ENCODE measurements at places on chromosomes 13 and 19.

GRCh38 chr19:44653977-44654774, 10.5 kb downstream of the PVR start:
- peak; percentile 60 for DNase-seq

DNA sequence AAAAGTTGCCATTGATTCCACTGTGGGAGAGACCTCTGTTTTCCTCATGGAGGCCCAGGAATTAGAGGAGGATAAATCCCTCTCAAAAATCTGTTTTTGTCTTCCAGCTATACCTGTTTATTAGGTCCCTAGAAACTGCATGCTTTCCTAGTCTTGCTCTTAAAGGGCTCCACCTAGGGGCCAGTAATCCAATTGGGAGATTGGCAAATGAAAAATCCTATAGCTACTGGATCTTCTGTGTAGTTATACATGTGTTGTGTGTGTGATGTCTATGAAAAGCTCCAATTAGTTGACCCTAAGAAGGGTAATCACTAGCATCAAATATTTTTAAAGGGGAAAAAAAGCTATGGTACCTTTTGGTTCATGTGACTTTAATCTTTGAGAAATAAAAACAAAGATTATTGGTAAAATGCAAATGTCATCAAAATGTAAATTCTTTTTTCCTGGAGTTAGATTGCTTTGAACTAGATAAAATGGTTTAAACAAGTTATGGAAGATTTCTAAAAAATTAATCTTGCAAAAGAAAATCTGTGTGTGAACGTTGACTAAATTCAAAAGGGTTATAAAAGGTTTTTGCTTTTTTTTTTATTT, 63.4 kb upstream of the C1QTNF9B start:
- peak; percentile 25 for DNase-seq

DNA sequence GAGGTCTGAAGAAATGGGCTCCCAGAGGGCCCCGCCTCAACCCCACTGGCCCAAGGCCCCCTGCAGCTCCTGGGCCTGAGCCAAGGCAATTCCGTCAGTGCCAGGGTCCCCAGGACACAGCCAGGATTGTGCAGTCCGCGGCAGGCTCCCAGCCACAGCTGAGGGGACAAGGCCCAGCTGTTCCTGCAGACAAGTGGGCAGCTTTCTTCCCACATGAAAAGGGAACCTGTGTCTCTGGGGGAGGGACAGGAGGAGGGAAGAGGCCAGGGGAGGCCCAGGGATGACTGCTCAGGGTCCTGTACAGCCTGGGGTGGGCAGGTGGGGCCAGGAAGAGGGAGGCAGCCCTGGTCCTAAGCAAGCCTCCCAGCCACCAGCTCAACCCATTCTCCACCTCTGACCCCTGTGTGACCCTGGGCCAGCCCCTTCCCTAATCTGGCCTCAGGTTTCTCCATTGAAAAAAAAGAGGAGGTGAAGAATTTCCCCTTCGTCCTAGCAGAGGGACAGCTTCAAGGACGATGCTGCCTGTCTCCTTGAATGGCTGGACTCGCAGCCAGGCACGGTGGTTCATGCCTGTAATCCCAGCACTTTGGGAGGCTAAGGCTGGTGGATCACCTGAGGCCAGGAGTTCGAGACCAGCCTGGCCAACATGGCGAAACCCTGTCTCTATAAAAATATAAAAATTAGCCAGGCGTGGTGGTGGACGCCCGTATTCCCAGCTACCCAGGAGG, 20.5 kb upstream of the VSTM2B start:
- no peak for DNase-seq

DNA sequence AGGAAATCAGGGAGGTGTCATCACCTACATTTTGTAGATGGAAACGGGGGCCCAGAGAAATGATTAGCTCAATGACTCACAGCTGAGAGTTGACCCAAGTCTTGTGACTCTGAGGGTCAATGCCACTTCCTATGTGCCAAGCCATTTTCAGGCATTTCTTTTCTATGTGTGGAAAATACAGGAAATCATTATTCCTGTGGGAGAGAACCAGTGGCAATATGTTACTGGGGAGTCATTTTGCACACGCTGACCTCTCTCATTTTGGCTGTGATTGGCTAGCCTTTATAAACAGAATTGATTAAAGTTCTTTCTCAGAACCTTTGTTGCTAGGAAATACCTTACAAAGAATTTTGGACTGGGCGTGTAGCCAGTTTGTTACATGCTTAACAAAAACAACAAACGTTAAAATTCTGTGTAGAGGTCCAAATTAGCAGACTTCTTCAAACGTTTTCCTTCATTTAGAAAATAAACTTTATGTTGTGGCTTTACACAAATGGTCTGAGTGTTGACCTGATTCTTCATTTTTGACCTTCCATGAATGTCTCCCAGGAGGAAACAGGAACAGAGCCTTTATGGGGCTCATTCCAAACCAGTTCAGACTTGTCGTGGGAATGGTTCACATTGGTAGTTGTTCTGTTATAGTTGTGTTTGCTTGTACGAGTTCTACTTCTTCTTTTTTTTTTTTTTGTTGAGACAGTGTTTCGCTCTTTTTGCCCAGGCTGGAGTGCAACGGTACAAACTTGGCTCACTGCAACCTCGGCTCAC, 11.4 kb downstream of the PCCA start:
- no peak for DNase-seq

DNA sequence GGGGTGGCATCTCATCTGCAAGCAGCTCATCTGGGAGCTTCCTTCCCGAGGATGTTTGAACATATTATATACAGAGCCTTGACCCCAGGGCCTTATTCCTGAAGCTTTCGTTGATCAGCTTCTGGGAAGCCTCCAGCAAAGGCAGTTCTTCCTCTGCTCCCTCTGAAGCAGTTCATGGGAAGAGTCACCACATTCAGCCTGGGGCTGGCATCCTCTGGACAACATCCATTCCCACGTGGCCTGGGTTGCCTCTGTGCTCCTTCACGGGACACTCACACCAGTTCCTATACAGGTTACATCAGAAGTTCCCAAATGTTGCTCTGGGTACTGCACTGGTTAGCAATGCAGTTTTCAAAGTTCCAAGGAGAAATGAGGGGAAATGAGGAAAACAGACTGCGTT, 29.6 kb downstream of the COL4A2 start:
- DNase-seq = no peak

DNA sequence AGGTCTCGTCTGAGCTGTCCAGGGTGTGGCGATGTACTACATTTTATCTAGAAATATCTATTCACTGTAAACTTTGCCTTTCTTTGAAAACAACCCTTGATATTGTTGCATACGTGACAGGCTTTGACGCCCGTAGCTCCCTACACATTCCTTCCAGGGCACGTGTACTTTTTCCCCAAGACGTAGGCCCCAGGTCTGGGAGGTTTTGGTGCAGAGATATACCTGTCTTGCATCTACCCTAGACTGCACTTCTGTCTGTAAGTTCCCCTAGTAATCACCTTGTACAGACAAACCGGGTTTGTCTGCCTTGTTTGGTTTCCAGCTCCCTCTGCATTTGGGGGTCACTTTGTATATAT, 69.2 kb downstream of the ERICH6B start:
- no peak for DNase-seq

DNA sequence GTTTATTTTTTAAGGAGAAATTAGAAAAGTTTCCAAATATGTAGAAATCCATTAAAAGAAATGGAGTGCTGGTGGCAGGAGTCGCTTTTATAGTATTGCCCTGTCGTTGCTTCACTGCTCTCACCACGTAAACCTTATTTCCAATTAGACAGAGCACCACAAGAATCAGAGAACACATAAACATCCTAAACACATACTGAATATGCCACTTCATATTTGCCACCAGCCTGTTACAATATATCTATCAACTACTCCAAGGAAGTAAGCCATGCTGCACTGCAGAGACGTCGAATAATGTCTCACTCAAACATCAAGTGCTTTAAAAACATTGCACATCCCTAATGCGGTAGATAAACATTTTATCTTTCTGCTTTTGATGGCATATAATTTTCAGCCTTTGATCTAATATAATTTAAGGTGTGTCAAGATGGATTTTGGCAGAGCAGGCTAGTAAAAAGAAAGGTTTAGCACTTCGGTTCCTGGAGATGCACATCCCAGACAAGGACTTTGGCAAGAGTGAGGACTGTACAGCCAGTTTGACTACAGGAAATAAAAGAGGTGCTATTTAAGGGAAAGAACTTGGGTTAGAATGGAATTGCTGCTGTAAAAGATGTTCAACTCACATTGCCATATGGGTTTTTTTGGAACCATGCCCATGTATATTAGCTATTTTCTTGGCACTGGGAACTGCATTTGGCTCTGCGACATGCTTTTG, 932.3 kb downstream of the EFNB2 start:
- DNase-seq = no peak

- DNase-seq = no peak
These were observed 5.8 kb downstream of the TFPT start for GRCh38 chr19:54109651-54110050.

- DNase-seq = no peak
These were observed 272.6 kb upstream of the KLHL1 start for GRCh38 chr13:70380809-70381208.

DNA sequence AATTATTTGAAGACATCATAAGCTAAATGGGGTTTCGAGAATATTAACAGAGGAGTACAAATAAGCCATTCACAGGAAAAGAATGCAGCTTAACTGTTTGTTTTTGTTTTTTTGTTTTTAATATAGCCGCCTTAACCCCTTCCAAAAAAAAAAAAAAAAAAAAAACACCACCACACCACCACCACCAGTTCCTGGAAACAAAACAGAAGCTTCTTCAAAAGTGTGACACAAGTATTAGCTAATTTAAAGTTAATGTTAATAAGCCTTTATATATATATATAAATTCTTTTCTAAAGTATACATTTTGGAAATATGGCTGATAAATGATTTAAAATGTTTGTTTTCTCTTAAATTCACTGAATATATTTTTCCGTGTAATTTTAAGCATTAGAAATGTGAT, 1.4 kb downstream of the RAP2A start:
- no peak for DNase-seq

DNA sequence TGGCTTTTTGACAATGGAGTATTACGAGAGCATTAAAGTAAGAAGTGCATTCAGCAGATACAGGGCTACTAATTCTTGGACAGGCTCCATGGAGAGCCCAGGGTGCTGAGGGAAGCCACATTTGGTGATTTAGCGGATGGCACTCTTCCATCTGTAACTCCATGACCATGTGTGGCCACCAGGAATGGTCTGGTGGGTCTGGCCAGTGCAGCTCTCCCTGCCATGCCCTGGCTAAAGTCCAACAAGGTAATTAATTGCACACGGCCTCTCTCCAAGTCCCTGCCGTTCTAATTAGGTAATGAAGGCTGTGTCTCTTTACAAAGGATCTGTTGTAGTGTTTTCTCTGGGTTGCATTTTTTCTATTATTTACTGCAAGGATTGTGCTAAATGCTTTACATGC, 4.3 kb upstream of the ZFR2 start:
- DNase-seq = no peak

GRCh38 chr13:58823701-58824100, 1192.2 kb downstream of the PCDH17 start:
- no peak for DNase-seq

GRCh38 chr13:32426990-32427851, 709 bp downstream of the N4BP2L1 start:
- peak; percentile 75 for DNase-seq

- no peak for DNase-seq
These were observed 1.3 kb downstream of the FARP1 start for GRCh38 chr13:98144027-98144741.

DNA sequence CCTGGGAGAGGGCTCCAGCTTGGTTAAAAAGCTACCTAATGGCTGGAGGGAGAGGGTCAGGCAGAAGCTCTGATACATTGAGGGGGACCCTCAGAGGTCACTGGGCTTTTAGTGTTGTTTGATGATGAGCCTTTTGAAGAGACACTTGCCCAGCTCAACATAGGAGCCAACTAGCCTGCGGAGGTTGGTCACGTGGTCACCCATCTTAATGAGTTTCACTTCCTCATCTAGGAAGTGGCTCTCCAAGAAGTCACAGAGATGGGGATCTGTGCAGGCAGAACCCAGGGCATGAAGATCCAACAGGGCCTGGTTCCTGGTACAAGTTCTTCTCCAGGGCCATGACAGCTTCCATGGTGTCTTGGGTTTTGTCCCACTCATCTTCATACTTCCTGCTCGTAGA, 33.4 kb downstream of the IPO5 start:
- no peak for DNase-seq

DNA sequence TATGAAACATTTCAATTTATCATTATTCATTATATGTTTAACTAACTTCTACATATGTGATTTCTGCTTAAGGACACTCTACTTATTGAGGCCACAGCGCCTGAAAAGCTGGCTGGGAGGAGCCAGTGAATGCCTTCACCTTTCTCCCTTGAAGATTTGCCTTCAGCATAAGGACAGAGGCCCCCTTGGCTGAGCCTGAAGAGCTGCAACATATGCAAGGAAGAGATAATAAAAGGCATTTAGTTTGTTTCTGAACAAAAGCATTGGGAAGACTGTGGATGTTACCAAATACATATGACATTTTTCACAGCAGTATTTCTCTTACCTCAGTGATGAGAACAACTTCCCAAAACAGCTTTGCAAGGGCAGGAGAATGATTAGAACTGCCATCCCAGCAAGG, 92.1 kb downstream of the ABCC4 start:
- DNase-seq = peak; percentile 81

- no peak for DNase-seq
These were observed 42.4 kb downstream of the ADGRE2 start for GRCh38 chr19:14735915-14736314.

DNA sequence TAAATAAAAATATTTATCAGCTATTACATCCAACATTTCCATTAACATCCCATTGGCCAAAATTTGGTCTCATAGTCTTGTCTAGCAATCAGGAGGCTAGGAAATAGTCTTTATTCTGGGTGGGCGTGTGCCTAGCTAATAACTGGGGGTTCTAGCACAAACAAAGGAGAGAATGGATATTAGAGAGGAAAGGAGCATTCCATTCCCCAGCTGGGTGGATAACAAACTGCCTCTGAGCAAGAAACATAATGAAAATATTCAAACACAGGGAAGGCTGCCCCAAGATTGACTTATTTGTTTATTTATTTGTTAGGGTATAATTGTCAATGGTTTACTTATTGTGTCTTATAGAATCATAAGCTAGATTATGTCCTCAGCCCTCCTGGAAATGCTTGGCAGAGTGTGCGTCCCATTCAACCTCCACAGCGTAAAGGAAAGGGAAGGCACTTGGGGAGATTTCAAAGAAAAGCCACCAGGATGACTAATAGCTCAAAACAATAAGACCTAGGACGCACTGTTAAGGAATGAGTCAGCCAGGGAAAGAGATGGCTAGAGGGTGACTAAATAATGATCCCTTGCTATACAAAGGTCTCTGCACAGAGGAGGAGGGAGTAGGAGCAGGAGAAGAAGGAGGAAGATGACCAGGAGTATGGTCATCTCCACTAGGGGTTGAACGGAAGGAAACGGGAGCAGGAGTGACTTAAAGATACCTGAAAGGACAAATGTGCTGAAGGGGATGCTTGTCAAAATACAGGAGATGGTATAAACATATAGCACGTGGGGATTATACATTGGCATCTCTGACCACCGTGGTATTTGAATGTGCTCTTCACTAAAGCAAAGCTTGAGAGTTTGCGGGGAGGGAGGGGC, 23.5 kb upstream of the USP12 start:
- no peak for DNase-seq

- DNase-seq = peak; percentile 20
These were observed at the start of gene ERICH6B for GRCh38 chr13:45615501-45616101. ERICH6B (minus strand) TSS chr13:45615739; CDS start chr13:45597005, 18,734 bp downstream.
